ENCODE measurements at places on chromosomes 2 and 18.

GRCh38 chr2:69231612-69232277 is 155.3 kb downstream of the GFPT1 start:
- no peak for DNase-seq

- DNase-seq: no peak
Measured at GRCh38 chr2:194883711-194884110, 773.3 kb upstream of the SLC39A10 start.

- DNase-seq: no peak
Measured at GRCh38 chr2:203361922-203362321, 33.7 kb downstream of the ABI2 start.

GRCh38 chr2:191856111-191856876 is 9.4 kb upstream of the CAVIN2 start:
- DNase-seq: no peak

DNA sequence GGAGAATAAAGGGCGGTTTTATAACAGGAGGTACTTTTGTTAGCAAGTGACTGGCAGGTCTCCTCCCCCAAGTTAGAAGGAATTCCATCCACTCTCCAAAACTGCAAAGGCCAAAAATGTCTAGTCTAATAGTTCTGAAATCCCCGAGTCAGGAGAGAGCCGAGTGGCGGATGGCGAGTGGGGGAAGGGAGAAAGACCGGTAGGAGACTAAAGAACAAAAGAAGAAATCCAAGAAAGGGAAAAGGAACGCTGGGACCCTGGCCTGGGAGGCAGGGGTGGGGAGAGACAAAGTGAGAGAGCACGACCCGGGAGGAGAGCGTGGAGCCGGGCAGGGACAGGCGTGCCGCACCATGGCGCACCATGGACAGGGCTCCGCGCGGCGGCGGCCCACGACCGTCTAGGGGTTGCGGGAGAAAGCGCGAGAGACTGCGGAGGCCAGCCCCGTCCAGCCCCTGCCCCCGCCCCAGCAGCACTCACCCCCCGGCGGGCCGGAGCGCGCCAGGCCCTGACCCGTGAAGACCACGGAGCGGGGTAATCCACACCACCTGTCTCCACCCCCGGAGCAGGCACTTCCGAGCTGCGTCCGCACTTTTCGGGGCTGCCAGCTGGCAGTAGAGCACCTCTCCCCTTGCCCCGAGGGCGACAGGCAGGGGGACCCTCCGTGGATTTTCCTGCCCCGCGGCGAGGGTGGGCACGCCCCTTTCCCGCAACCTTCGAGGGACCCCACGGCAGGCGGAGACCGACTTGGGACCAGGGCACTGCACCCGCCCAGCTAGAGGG is 1.6 kb downstream of the CDH2 start:
- no peak for DNase-seq

- DNase-seq: no peak
Measured at GRCh38 chr2:133503323-133503722, 64.9 kb downstream of the NCKAP5 start.

DNA sequence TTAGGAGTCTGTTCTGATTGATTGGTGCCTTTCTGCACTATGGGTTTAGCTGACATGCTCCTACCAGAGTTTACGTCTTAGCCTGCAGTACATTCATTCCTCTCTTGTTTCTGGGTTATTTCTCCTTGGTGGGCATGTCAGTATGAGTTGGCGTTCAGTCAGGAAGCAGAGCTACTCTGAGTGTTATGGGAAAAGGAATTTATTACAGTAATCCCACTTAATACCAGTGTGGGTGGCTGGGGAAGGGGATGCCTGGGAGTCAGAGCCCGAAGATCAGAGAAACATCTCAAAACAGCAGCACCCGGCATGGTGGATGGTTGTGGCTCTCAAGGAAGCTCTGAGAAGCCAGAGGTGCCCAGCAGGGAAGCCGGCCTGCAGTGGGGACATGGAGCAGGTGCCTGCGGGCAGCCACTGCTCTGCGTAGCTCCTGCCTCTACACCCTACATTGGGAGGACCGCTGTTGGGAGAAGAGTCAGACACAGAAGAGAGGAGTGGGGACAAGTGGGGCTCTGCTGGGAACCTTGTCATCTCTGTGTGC is 48.9 kb downstream of the RAB31 start:
- DNase-seq: no peak

- DNase-seq: no peak
Measured at GRCh38 chr2:172285010-172285621, 142.3 kb upstream of the ITGA6 start.

All from erythroblast (primary cell).